Effector CD8-positive, alpha-beta T cell (primary cell): ENCODE measurements at places on chromosomes 11 and 22.

- no peak for DNase-seq
These were observed 73.9 kb downstream of the SPON1 start for GRCh38 chr11:14036469-14036868.

GRCh38 chr11:67440229-67441097 is 2.8 kb downstream of the CORO1B start:
- DNase-seq = no peak

GRCh38 chr11:64485074-64485473 is 105.9 kb upstream of the SLC22A12 start:
- no peak for DNase-seq

DNA sequence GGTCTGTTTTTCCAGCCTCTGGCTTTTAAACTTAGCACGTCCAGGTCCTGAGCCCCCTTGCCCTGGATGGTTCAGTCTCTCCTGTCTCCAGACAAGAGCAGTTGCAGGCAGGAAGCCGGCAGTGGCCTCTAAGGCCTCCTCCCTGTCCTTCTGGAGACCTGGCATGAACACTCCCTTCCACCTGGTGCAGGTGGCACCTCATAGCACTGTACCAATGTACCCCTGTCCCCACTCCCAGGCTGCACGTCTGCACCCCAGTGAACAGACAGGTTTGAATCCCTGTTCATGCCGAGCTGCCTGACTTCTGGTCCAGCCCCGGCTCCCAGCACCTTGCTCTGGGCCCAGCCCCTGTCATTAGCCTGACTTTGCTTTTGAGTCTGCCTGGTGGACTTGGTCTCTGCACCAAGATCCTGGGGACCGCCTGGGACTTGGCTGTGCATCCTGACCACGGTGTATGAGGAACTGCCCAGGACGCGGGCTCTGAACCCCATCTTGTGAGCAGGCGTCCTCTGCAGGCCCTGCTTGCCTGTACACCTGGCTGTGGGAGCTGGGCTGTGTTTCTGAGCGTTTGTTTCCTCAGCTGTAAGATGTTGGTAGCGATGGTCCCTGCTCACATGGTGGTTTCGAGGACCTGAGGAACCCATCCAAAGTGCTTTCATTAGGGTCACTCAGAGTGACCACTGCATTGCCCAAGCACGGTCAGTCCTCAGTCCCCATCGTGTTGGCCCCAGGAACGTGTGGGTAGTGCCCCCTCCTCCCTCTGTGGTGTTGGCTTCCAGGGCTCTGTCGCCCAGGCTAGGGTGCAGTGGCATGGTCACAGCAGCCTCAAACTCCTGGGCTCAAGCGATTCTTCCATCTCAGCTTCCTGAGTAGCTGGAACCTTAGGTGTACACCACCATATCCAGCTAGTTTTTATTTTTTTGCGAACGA is 75.0 kb upstream of the SHANK2 start:
- DNase-seq = no peak

DNA sequence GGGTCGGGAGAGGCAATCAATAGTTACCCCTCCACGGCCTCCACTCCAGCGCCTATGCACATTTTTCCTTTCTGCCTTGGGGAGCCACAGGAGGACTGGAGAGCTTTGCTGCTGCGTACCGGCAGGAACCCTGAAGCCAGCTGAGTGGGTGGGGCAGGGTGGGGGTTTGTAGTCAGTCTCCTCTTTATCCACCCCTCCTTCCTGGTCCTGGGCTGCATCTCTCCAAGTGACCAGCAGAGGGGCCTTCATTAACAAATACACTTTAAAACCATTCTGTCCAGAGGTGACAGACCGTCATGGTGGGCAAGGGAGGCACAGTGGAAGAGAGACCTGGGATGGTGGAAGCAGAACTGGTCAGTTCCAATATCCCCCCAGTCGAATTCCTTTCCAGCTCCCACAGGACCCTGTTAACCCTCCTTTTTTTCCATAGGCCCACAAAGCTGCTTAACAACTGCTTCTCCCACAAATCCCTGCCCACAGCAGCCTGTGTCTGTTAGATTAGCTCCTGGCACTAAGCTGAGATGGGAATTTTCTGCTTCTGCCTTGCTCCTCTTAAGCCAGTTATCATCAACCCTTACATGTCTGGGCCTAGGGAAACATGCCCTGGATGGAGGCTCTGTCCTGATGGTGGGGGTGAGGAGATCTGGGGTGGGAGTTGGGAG is 3.9 kb upstream of the ABCG4 start:
- DNase-seq = no peak

- DNase-seq = peak; percentile 58
These were observed 54.2 kb downstream of the GRAMD4 start for GRCh38 chr22:46674367-46674781.

GRCh38 chr22:45460288-45461109 is 42.2 kb upstream of the FBLN1 start:
- no peak for DNase-seq

GRCh38 chr11:117565709-117566108 is 231.3 kb downstream of the DSCAML1 start:
- no peak for DNase-seq
